ENCODE measurements at places on chromosomes 12 and 14.
A peak's percentile ranks its signal among the peaks of the same experiment; 100 is the strongest.

GRCh38 chr12:31324845-31325523, 966 bp downstream of the SINHCAF start:
- peak; percentile 60 for DNase-seq

DNA sequence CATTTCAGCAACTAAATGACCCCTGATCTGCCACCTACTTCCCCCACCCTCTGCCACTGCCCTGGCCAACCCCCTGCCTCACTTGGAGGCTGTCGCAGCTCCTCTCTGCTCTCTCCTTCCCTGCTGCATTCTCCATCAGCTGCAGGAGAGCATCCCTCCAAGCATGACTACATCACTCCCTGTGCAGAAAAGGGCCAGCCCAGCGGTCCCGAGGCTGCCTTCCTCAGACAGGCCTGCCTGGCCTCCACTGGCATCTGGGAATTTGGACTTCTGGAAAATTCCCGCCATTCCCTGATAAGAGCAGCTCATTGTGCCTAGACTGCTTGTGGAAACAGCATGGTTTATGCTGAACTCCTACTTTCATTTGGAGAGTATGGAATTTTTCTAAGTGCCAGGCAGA, 12.7 kb downstream of the HVCN1 start:
- no peak for DNase-seq

DNA sequence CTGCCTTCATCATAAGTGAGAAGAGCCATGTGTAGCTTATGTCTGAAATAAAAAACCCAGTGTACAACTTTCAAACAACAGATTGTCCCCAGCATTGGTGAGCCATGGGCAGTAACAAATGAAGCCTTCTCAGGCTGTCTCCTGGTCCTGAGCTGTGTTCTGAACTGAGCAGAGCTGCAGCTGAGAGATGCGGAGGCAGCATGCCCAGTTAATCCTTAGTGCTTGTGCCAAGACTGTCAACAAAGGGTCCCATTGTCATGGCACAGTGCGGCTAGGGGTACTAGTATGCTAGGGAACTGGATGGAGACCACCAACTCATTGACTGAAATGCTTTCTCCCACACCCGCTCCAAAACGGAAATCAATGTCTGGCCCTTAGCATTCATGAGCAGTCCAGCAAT, 154.3 kb downstream of the RMST start:
- DNase-seq: no peak

- DNase-seq: no peak
Observed at GRCh38 chr12:129681830-129682229, 222.0 kb downstream of the TMEM132D start.

DNA sequence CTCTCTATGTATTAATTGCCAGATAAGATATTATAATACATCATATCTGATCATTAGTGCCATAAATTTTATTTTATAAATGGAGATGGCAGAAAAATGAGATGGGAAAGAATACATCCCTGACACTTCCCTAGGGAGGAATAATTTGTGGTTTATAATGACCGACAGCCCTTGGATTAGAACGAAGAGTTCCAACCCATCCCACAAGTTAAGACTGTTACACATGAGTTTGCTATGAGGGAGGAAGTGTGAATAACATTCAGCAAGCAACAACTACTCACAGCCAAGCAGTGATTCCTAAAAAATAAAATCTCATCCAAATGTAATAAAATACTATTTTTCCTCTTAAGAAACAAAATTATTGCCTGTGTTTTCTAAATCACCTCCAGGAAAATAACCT, 299.0 kb downstream of the CCDC91 start:
- DNase-seq: peak; percentile 4

DNA sequence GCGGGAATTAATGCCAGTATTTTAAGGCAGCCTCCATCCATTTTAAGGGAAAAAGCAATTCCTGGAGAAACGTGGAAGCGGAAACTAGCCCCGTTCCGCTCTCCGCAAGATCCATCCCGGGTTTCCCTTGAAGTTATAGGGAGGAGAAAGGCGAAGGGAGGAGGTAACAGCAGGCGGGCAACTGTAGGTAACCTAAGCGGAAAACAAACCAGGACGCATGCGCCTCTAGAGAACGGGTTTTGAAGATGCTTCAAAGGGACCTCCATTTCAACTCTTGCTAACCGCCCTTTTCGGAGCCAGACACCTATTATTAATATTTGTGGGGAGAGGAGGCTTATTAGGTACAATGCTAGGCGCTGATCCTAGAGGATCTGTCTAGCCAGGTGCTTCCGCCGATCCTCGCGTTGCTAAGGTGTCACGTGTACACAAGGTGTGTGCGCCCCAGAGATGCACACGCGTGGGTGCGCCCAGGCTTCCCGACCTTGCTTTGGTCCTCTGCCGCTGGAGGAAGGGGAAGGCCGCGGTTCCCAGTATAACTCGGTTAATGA, 6.2 kb downstream of the TBX5 start:
- peak; percentile 57 for DNase-seq

DNA sequence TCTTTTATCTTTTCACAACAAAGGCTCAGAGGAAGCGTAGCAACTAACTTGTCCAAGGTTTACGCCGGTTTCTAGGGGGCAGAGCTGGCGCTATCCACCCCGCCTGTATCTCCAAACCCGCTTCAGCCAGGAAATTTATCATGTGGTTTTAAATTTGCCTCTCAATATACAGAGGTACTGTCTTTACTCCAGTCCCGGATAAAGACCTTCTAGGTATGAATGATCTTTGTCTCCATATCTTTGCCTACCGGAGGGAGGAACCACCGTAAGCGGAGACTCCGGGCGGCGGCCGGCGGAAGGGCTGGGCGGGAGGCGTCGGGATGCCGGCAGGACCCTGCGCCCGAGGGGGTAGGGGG, 693 bp upstream of the RIMKLB start:
- no peak for DNase-seq

DNA sequence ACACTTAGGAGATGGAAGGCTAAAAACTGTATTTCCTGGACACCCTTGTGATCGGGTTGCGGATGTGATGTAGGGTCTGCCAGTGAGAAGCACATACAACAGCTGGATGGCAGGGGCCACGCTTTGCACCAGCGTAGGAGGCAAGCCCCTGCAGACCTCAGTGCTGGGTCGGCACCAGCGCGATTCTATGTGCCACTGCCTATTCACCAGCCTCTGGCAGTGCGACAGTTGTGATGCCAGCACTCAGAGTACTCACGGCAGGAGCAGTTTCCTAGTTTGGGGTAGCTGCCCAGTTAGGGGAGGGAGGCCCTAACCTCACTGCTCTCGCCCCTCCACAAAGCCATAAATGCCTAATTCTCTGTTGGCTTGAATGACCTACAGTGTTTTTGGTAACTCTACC, 31.6 kb downstream of the SPTLC2 start:
- DNase-seq: no peak

DNA sequence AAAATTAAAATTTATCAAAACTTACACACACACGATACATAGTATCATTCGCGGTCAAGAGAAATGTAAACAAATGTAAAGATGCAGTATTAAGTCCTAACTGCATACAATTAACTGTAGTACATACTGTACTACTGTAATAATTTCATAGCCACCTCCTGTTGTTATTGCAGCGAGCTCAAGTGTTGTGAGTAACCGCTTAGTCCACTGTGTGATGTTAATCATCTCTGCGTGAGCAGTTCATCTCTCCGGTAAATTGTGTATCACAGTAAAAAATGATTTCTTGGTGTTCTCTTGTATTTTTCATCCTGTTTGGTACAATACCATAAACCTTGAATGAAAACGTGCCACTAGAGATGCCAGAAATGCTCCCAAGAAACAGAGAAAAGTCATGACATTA, 6.5 kb downstream of the EPS8 start:
- DNase-seq: no peak

DNA sequence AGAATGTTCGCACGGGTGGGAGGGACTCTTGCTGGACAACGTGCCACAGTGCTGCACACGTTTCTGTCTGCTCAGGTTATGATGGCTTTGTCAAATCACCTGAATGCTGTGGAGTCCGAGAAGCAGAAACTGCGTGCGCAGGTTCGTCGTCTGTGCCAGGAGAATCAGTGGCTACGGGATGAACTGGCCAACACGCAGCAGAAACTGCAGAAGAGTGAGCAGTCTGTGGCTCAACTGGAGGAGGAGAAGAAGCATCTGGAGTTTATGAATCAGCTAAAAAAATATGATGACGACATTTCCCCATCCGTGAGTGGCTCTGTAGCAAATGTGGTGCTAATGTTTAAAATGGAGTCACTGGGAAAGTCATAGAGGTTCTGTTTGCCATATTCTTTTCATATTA, 28.5 kb downstream of the KLC1 start:
- no peak for DNase-seq

GRCh38 chr14:95253039-95253630, 66.6 kb downstream of the CLMN start:
- DNase-seq: no peak

- DNase-seq: no peak
Observed at GRCh38 chr12:102182635-102183034, 15.0 kb downstream of the PMCH start.

DNA sequence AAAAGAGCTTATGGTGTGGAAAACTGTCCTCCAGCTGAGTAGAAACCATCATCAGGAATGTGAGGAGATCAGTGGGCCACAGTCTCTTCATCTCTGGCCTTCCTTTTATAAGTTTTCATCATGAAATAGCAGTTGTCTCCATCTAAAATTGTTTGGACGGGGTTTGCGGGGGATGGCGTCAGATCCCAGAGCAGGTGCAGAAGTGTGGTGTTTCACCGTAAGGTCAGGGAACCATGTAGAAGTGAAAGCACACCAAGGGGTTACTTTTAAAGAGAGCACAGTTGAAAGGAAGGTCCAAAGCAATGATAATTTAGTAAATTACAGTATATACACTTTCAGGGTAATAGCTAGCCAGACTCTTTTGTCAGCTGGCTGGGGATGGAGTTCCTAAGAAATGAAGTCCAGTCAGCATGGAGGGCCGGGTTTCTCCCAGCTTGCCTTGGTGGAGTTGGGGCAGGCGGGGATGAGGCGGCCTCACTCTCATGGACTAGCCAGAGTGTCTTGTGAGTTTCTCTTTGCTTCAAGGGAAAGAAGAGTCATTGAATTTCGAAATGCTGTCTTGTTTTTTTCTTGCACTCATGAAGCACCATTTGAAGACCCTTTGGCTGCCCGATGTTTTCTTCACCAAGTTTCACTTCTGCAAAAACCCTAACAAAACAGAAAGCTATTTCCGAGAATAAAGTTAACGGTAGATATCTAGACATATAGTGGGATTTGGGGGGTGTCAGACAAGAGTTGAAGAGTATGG, 100.6 kb downstream of the ETV6 start:
- no peak for DNase-seq

- no peak for DNase-seq
Observed at GRCh38 chr12:72178244-72178643, 93.9 kb upstream of the TRHDE start.

GRCh38 chr12:92140896-92141536, 4.6 kb downstream of the BTG1 start:
- DNase-seq: no peak

DNA sequence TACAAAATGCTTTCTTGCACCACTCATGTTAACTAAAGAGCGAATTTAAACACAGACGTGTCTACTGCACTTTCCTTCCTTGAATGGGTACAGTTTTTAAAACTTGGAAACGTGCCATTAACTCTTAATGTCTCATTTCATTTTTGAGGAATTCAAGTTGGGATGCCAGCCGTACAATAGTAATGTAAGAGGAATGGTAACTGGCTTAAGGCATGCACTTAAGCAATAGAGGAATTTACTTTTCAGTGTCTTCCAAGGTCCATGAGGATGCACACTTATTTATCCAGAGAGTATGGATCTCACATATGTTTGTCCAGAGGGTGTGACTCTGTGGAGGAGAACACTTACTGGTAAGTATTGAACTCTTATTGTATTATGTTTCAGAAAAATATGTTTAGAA, 52.9 kb downstream of the PPP4R4 start:
- DNase-seq: no peak

GRCh38 chr12:95548056-95548538, 3.2 kb downstream of the USP44 start:
- peak; percentile 14 for DNase-seq

Data from muscle of arm (tissue), 14 donors.